Fibroblast of skin of back (primary cell): ENCODE measurements at places on chromosomes 5 and 9.

GRCh38 chr9:79481846-79482477 is 89.8 kb upstream of the TLE4 start:
- DNase-seq = peak; percentile 35

- DNase-seq = peak; percentile 68
Observed at GRCh38 chr5:16936150-16936988, at the start of gene MYO10. TSS of gene MYO10 (minus strand) at chr5:16936288. CDS start at chr5:16935808, 480 bp downstream.

DNA sequence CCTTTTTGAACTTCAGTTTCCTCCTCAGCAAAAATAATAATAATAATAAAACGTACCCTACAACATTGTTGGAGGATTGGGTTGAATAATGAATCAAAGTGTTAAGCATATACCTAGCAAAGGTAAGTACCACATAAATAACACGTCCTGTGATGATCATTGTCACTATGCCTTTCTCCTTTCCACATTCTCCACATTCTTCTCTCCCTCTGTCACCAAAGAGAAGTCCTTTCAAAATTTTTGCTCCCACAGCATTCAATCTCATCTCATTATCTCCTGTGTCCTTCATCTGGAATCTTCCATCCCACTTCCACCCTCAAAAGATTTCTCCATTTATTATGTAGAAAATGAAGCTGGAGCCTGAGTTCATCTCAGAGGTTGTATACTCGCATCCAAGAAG is 7.2 kb upstream of the ALDOB start:
- DNase-seq = no peak

- no peak for DNase-seq
Observed at GRCh38 chr5:37308793-37309192, 59.6 kb upstream of the CPLANE1 start.

DNA sequence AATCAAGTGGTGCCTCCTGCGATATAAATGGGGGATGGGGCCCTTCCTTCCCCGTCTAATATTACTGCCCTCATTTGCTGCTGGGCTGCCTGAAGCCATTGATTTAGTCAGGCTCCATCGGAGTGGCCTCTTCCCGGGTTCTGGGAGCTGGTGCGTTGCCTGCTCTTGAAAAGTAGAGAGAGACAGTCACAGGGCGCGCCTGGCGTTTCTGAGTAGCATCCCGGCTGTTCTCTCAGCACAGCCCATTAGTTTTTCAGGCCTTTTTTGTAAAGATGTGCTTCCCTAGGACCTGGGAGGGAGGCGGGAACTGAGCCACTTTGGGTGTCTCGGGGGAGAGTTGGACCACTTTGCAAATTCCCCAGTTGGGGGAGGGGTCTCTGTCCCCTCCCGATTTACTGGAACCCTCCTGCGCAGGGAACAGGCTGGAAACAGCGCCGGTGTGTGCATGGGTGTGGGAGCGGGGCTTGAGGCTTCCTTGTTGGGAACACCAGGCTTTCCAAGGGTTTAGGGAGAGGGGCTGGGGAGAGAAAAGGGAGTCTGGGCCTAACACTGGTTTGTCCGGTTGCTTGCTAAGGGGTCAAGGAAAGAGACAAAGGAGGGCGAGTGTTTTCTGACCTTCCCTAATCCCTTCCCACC is 4.7 kb downstream of the PRDM6 start:
- no peak for DNase-seq

- DNase-seq = no peak
Observed at GRCh38 chr5:133890776-133891280, 77.6 kb downstream of the C5orf15 start.

DNA sequence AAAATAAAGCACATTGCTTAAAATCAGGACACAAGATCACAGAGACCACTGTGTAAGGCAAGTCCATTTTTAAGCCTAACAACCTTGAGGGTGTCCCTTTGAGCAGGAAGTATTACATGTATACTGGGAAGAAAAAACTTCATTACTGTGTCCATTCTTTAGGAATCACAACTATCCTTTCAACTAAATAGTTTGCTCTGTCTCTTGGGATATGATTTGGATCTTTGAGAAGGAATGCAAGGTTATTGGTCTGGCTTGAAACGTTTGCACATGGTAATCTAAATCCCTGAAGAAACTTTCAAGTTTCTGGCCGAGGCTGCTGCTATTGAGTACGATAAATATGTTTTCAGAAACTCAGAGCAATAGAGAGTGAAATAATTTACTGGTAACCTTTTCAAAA is 923.0 kb upstream of the SEMA6A start:
- DNase-seq = peak; percentile 21

DNA sequence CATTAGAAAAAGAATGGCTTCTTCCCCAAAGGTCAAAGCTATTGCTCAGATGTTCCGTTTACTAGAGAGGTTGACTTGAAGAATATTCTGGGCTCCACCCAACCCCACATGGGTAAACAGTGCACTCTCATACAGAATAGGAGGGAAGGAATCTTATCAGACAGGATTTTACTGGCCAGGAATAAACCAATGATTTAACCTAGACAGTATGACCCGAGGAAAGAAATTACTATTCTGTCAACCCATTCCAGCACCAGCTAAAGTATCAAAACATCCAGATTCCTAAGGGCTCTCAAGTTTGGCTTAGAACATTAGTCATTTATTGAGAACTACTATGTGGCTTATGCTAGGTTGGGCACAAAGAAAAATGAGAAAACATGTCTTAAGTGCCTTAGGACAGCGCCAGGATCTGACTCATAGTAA is 493.6 kb upstream of the KLF4 start:
- peak; percentile 84 for DNase-seq

DNA sequence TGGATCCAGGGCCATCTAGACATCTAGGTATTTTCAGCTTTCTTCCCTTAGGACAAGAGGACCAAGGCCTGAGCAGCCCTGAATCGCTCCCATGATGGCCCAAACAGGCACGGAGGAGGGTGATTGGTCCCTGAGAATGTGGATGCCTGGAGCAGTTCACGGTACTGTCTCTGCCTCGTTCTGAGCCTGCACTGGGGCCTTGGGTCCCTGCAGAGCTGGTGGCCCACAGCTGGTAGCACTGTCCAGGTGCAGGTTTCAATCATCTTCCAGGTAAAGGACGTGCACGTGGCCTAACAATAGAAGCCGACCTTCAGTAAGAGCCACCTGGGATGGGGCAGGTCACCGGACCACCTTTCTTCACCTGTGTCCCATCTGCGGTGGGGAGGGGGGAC is 19.4 kb upstream of the FCN1 start:
- no peak for DNase-seq

GRCh38 chr5:154756868-154757813 is 2.0 kb downstream of the LARP1 start:
- DNase-seq = peak; percentile 48

DNA sequence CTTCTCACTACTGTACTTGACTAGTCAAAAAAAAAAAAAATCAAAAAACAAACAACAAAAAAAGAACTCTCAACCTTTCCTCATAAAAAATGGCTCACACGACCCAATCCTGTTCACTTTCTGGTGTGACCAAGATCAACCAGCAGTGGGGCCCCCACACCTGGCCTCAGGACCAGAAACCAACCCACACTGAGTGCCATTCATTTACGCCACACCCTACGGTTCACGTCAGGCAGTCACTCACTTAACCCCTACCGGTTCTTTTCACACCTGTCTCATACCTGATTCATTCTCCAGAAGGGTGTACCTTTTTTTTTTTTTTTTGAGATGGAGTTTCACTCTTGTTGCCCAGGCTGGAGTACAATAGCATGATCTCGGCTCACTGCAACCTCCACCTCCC is 5.7 kb downstream of the SUSD1 start:
- DNase-seq = no peak

DNA sequence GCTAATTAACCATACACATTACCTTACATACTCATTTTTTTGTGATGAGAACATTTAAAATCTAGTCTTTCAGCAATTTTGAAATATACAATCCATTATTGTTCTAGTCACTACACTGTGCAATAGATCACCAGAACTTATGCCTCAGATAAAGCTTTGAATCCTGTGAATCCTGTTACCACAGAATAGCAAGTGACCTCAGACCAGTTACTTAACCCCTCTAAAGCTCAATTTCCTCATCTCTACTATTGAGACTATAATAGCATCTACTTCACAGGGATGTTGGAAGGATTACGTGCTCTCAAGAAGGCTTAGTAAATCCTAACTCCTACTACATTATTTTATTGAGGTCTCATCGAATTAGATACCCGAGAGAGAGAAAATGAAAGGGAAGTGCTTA is 60.2 kb upstream of the PIP5K1B start:
- no peak for DNase-seq

DNA sequence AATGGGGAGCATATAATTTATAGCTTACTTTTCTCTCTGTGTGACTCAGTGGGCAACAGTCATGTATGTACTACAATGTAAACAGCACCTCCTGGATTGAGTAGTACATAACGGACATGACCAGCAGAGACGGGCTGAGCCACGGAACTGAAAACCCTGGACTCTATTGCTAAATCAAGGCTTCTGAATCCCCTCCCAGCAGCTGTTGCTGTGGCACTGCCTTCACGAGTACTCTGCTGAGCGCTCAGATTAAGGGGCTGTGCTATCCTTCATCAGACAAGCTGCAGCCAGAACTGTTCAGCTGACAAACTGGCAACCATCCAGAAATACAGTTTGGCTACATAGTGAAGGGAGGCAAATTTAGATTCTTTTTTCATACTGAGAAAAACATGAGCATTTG is 131.3 kb upstream of the CCDC180 start:
- no peak for DNase-seq

DNA sequence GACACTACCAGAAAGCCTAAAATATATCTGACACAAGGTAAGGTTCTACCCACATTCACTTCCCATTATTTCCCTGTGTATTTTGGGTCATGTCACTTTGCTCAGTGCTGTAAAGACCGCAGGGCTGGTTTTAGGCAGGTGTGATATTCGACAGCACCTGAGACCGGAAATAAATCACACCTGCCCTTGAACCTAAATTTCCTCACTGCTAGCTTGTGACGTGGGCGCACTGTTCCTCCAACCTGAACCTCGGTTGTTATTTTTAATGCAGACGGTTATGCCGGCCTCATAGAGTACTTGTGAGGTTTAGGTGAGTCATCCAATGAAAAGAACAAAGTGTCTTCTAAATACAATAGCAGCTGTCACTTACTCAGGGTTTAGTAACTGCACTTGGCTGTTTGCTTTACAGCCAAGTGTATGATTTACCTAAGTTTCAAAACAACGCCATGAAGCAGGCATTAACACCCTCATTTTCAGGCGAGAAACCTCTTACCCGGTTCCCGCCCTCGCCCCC is 20.7 kb upstream of the ZNF782 start:
- peak; percentile 4 for DNase-seq

- no peak for DNase-seq
Observed at GRCh38 chr5:56305001-56305950, 72.1 kb upstream of the ANKRD55 start.

- DNase-seq = no peak
Observed at GRCh38 chr9:127142931-127143464, 20.6 kb upstream of the ANGPTL2 start.

DNA sequence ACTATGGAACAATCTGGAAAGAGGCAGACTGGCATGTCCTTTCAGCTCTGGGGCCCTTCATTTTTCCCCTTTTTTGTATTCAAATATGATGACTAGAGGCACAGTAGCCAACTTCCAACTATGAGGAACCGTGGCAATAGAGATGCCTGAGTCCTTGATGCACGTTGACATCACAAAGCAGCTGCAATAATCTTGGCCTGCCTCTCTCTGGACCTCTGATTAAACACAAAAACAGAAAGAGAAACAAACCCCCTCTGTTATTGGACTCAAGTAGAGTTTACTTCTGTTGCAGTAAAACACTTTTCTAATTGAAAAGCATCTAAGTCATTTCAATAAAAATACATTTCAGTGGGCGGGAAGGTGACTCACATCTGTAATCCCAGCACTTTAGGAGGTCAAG is 122.2 kb upstream of the GRAMD2B start:
- DNase-seq = peak; percentile 7

DNA sequence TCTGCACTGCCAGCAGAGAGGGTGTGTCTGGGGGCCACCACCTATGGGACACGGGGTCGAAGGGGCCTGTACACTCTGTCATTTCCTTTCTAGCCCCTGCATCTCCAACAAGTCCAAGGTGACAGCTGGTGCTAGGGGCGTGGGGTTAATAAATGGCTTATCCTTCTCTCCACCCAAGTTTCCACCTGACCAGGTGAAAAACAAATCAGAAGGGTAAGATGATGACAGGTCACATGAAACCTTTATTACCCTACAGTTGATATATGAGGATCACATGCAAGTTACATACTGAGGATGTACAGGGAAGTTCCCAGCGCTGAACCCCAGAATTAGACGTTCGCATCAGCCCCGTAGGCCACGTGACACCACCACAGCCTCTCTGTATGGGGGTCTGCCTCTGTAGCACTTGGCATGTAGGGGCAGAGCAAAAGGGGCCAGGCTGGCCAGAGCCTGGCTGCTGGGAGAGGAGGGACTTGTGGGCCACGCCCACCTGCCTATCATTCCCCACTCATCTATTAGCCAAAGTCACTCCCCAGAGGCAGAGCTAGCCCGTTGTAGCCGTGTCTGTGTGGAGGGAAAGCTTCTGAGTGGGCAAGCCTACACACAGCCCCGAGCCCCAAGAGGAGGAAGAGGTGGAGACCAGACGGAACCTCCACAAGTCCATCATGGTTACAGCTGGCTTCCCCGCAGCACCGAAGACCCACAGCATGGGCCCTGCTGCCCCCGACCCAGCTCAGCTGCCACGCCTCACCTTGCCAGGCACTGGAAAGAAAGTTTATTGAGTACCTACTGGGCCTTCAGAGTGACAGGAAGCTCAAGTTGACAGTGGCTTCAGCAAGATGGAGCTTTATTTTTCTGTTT is 2.2 kb downstream of the TMEM141 start:
- no peak for DNase-seq

- DNase-seq = no peak
Observed at GRCh38 chr5:14357851-14358250, 214.7 kb downstream of the TRIO start.

GRCh38 chr9:123684393-123685149 is 245.4 kb downstream of the DENND1A start:
- peak; percentile 38 for DNase-seq

DNA sequence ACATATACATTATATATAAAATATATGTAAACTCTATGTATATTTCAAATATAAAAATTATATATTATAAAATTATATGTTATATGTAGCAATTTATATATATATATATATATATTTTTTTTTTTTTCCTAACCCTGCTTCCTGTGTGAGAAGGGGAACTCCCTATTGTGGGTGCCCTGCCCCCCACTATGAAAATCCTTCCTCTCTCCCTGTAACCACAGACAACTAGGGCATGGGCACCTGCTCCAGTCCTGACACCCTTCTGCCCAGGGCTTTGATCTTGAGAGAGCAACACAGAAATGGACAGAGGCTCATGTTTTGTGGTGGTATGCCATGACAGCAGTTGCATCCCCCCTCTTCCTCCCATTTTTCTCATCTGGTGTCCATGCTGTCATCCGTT is 148.7 kb upstream of the IL12B start:
- no peak for DNase-seq

- peak; percentile 58 for DNase-seq
Observed at GRCh38 chr9:132268725-132269352, 85.9 kb downstream of the SETX start.

- no peak for DNase-seq
Observed at GRCh38 chr9:4211032-4211725, 88.7 kb downstream of the GLIS3 start.

GRCh38 chr9:75669721-75670120 is 220.8 kb upstream of the PCSK5 start:
- DNase-seq = no peak

- DNase-seq = peak; percentile 61
Observed at GRCh38 chr5:115961381-115962238, 665 bp upstream of the LVRN start.
